ENCODE measurements at places on chromosomes 12 and 14.
A peak's percentile ranks its signal among the peaks of the same experiment; 100 is the strongest.

DNA sequence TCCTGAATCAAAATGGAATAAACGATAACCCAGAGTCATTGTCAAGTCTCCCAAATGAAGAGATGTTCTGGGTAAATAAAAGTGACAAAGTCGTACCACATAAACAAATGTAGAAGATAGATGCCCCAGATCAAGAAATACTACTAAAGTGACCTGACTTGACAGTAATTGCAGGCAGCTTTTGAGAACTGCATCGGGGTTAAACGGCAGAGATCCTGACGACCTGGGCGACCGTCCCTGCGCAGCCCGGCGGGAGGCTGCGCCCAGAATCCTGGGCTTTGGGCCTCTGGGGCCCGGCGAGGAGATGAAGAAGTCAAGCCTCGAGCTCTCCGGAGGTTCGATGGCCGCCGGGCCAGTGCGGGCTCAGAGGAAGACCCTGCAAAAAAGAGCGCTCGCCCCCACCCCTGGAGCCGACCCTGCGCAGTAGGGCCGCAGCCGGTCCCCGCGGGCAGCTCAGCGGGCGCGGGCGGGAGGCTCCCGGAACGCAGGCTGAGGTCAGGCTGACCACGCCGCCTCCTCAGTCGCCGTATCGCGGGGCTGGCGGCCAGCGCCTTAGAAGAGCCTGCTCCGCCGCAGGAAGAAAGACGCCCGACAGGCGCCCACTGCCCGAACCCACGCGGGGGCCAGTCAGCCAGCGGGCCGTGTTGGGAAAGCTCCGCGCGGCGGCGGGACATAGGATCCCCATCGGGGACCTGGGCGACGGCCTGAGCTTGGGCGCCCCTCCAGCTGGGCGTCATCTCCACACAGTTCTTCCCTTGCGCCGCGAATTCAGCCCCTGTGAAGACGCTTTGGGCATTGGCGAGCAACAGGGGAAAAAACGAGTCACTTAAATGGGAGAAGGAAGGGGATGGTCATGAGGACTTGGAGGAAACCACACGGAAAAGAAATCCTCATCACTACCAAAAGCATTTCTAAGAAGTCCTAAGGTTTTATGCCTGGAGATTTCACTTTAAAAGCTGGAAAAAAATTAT, 16.0 kb downstream of the NKX2-1 start:
- peak; percentile 71 for DNase-seq

- no peak for DNase-seq
These were observed 134.0 kb downstream of the DYRK2 start for GRCh38 chr12:67782573-67782972.

- no peak for DNase-seq
These were observed 39.6 kb downstream of the IQSEC3 start for GRCh38 chr12:106118-106591.

- DNase-seq, result no peak
These were observed 220.7 kb upstream of the GRIP1 start for GRCh38 chr12:66899588-66899987.

DNA sequence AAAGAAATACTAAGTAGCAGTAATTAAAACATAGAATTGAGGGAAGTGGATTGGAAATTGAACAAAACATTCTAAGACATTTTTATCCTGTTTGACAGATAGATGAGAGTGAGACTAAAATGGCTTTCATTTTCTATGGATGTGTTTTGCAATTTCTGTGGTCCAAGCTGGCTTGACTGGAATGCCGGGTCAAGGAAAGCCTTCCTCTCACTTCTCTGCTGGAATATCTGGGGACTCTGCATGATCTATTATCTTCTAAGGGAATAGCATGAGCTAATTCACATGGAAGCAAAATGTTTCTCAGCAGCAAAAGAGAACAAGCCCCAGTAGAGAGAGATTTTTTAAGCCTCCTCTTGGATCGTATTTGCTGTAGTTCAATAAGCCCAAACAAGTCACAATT, 407.9 kb upstream of the ATXN7L3B start:
- DNase-seq, result peak; percentile 5

DNA sequence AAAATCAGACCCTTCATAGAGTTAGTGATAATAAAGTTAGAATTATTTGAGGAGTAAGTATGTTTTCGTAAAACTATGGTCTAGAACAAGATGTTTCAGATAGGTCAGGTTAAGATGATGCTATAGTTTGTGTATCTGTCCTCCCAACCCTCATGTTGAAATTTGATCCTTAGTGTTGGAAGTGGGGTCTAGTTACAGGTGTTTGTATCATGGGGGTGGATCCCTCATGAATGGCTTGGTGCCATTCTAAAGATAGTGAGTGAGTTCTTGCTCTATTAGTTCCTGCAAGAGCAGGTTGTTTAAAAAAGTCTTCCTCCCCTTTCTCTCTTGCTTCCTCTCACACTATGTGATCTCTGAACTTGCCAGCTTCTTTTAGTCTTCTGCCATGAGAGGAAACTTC, 707.3 kb upstream of the FOXG1 start:
- DNase-seq, result no peak

GRCh38 chr14:61469781-61470180, 148.4 kb downstream of the PRKCH start:
- DNase-seq, result peak; percentile 54

DNA sequence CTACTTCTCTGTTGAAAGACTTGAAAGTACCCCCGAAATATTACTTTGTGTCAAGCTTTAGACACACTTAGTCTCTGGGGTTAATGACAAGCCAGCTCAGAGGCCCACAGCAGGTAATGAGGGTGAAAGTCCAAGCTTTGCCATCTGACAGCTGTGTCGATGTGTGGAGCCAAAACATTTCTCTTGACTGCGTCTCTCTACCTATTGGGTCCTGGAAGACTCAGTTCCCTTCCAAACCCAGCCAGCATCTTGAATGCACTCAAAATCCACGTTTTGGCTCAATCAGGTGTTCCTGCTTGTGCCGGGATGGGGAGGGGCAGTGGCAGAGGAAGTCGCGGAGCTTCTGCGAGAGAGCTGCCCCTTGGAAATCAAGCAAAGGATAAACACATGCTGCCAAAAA, 3.2 kb downstream of the PLXNC1 start:
- DNase-seq, result peak; percentile 49

GRCh38 chr12:95790917-95791849, 619 bp upstream of the NTN4 start:
- peak; percentile 78 for DNase-seq

- no peak for DNase-seq
These were observed 153.0 kb downstream of the PIWIL1 start for GRCh38 chr12:130490674-130491073.

DNA sequence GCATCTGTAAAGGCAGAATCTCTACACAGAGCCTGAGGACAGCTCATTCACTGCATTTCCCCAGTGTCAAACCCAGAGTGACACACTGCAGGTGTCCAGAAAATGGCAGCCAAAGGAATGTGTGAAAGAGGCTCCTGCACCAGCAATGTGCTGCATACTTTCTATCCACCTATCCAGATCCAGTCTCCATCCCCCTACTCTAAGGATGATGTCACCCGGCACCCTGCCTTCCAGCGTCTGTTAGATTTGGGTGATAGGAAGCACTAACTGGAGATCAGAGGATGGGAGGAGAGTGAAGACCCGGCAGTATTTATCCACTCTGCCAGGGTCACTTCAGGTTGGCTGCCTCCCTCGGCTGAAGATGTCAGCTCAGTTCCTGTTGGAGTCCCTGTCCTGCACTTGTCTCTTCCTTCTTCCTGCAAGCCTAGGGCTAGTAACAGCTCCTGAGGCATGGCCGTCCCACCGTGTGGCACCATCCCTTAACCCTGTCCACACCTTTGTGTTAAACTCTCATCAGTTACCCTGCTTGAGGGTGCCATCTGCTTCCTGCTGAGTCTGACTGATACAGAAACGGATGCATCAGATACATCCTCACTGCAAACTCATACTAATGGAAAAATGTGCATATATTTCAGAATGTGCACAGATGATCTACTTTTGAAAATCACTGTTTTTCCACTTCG, 13.0 kb upstream of the GPR68 start:
- peak; percentile 35 for DNase-seq

GRCh38 chr12:46711756-46712155, 114.0 kb downstream of the SLC38A4 start:
- DNase-seq, result no peak

DNA sequence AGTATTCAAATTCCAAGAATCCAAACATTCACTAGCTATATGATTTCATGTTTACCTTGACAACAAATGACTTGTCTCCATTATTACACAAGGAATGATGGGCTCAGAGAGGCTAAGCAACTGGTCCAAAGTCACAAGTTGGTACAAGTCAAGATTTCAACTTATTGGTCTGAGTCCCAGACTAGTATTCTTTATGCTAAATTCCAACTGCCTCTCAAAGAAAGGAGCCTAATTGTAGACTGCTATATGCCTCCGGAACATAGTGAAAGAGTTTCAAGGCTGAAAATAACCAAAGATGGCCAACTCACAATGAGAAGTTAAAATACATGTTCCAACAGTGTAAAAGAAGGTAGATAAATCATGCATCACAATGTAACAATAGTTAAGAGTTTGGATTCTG, 7.5 kb downstream of the BTG1 start:
- DNase-seq, result no peak

- no peak for DNase-seq
These were observed 283.1 kb downstream of the DPF3 start for GRCh38 chr14:72610831-72611200.

DNA sequence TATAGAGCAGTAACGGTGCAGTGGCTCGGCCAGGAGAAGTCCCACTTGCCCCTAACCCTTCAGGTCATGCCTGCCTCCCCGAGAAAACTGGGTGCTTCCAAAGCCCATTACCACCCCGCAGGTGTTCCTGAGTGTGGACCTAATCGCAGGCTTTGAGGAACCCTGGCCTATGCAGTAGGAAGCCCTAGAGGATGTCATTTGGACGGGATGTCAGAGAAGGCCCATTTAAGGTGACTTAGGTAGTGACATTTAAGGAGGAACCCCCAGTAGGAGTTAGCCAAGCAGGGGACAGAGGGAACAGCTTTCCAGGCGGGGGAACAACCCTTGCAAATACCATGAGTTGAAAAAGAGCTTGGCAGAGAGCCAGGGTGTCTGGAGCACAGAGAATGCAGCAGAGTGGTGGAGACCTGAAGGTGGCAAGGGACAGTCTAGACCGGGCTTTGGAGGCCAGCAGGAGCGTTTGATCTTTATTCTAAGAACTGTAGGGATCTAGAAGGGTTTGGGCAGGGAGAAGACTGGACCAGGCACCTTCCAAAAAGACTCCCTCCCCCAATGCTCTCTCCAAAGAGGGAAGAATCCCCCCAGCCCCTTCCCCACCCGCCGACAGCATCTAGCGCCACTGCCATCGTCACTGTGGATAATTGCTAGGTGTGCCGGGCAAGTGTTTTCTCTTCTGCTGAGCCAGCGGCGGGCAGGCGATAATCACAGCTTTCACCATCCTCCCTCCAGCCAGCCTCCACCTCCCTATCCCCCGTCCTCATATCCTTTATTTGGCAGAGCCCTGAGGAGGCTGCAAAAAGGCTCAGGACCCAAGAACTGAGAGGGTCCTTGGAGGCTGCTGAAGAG, 33.3 kb upstream of the BEGAIN start:
- DNase-seq, result no peak

All from eye (tissue), 1 donor.